ENCODE measurements at places on chromosomes 5 and 9.

DNA sequence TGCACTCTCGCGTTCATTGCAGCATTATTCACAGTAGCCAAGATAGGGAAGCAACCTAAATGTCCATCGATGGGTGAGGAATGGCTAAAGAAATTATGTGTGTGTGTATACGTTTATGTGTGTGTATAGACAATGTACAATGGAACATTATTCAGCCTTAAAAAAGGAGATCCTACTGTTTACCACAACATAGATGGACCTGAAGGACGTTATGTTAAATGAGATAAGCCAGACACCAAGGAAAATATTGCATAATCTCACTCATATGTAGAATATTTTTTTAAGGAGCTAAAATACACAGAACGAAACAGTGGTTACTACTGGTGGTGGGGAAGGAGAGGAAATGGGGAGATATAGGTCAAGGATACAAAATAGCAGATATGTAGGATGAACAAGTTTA lies 2.4 kb downstream of the KIF2A start:
- DNase-seq = no peak

DNA sequence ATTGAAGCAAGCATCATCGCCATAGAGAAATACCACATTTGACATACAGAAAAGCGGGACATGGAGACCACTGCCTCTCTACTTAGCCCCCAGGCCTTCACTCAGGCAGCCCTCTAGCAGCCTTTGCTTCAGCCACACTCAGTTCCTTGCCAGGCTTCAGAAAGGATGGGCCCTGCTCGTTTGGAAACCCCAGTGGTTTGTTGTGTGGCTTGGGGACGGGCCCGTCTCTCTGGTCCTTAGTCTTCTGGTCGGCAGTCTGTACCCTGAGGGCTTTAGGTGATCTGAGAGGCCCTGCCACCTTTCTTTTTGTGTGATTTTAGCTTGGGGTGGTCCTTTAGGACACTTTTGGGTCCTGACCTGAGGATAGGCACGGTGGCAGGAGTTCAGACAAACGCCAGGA lies 21.1 kb upstream of the ARSI start:
- DNase-seq = no peak

DNA sequence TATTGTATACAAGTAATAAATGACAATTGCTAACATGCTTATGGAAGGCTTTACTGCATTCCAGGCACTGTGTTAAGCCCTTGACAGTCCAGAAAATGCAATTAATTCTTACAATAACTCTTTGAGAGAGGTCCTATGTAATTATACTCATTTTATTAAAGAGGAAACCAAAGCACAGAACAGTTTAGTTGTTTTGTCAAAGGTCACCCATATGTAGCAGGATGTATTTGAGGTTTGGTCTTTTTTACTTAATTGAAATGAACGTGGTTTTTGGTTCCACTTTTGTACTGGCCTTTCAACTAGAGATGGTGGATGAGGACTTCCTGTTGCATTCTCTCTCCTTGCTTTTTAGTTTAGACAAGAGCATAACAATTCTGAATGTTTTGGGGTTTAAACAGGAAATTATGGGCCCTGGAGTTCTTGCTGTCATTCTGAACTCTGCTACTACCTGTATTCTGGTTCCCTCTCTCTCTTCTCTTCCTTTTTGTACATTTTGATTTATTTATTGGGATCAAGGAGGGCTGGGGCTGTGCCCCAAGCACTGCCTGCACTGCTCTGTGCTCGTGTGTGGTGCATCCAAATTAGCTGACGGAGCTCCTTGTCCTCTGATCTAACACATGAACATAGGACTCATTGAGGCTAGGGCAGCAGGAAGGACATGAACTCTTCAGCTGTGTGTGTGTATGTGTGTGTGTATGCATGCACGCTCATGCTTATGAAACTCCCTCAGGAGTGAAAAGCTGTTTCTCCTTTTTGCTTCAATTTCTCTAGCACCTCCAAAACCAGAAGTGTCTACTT lies 47.4 kb downstream of the SLC28A3 start:
- no peak for DNase-seq

DNA sequence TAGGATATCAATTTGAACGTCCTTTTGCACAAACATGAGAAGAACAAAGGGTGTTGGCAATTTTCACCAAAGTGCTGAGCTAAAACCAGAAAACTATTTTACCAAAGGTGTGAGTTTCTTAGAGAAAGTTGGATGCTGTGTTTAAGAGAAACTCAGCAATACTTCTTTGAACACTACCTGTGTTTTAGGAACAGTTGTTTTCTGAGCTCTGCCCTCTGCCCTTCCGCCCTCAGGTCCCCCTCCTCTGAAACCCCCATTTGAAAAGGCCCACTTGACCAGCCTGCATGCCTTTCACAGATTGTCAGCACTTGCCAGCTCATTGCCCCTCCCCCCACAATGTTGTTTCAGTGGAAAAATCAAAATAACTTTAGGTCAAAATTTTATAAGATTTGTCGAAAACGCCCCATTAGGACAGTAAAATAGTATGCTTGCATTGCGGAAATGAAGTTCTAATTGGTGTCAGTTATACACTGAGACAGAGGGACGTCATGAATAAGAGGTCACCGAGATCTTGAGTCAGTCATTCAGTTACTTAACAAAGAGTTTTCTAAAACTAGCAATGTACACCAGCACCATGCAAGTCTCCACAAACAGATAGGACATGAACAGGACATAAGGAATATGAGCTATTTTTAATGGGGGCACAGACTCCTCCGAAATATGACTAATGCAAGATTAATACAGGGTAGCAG lies 61.9 kb upstream of the IL7R start:
- no peak for DNase-seq

GRCh38 chr5:65055938-65056337 lies 287.2 kb downstream of the CWC27 start:
- DNase-seq = no peak

DNA sequence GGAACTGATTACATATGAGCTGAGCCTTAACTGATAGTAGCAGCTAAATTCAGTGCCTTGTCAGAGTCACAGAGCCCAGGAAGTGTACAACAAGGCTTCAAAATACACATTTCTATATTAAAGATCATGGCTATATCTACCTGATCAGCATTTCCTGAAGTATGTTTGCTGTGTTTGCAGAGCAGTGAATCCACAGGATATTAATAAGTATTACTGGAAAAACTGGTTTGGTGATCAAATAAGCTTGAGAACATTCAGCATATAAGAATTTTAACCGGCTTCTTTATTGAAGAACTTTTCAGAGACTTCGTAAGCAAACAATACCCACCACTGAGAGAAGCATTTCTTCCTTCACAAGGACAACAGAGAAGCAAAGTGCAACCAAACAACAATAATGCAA lies 227.0 kb downstream of the ELAVL2 start:
- DNase-seq = no peak

DNA sequence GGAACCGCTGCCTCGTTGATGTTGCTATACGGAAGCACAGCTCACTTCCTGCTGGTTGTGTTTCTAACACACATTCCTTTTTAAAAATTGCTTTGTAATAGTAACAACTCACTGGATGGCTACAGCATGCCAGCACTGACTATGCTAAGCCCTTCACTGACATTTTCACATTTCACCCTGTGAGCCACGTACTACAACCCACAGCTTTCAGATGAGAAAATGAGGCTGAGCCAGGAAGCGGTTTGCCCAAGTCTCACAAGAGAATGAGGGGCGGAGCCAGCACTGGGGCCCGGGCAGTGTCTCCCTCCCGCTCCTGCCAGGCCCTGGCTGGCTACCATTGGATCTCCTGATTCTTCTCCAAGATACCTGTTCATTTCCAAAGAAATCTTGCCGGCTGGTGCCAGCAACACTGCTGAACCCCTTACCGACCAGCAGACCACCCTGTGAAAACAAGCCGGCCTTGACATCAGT lies 38.3 kb downstream of the FAM78A start:
- peak; percentile 87 for DNase-seq

GRCh38 chr5:113776832-113777525 lies 263.5 kb downstream of the YTHDC2 start:
- DNase-seq = no peak

GRCh38 chr9:27371382-27371781 lies 74.4 kb upstream of the EQTN start:
- DNase-seq = no peak

DNA sequence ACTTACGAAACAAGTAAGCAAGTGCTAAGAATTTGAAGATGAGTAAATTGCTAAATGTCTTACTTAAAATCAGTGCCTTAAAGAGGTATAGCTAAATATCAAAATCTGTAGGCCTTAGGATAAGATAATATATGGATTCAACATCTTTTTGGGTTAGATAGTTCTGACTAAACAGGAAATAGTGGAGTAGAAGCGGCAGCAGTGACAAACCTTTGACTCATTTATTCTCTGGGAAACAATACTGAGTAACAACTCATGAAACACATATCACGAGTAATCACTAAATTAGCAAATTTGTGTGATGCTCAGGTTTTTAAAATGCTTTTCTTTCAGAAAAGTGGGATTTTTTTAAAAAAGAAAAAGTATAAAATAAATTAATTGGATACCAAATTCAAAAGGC lies 762.1 kb upstream of the TYRP1 start:
- DNase-seq = no peak

GRCh38 chr9:96025995-96026602 lies 150.6 kb downstream of the ERCC6L2 start:
- no peak for DNase-seq

DNA sequence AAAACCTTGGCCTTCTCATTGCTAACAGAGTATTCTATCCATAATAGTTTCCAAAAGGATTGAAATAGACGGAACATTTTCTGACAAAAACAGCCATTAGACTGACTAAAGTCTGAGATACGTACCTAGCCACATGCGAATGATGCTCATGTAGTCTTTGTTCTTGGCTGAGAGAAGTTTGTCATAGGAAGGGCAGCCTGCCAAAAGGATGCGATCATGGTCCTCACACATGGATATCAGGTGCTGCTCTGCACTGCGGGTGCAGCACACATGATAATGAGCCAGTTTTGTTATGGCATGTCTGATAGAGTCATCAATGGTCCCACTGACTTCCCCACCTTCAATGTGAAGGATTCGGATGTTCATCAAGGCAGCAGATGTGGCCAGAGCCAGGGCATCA lies 12.3 kb downstream of the GNE start:
- no peak for DNase-seq

GRCh38 chr9:27090711-27091110 lies 18.3 kb upstream of the TEK start:
- DNase-seq = no peak

GRCh38 chr5:90888511-90889324 lies 330.1 kb downstream of the ADGRV1 start:
- no peak for DNase-seq

DNA sequence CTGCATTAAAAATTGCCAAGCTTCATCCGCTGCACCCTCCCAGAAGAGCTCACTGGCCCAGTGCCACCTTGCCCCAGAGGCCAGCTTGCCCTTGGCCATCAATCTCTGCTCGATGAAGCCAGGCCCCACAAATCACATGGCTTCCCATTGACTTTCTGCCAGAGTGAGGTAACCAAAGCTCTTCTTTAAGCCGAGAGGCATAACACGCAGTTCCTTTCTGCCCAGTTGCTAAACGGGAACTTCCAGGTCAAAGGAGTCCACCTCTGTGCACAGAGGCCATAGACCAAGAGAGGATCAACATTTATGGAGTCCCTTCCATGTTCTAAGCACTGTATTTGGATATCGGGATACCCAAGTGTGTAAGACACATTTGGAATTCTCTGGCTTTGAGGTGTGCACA lies 208.8 kb downstream of the KIF4B start:
- DNase-seq = no peak

DNA sequence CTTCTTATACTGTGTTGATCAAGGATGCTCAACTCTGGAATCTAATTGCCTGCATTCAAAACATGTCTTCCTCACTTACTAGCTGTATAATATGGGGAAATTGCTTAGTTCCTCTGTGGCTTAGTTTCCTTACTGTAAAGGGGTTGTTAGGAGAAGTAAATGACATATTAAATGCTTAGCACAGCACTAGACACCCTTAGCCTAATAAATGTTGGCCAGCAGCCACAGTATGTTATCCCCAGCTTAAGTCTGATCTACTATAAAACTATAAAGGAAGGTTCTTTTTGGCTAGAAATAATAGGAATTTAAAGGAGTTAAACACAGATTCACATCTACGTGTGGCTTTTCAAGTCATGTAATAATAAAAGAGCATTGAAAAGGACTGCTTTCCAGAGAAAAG lies 232.4 kb downstream of the PCSK1 start:
- DNase-seq = no peak

GRCh38 chr9:130043654-130044623 lies 950 bp upstream of the FNBP1 start:
- DNase-seq = no peak

Data from stimulated activated CD4-positive, alpha-beta T cell treated with anti-CD3 and anti-CD28 coated beads, Interleukin-12 subunit alpha, Interleukin-12 subunit beta, amount 100 ng/mL, for 24 hours (primary cell).